Stimulated activated CD4-positive, alpha-beta T cell treated with anti-CD3 and anti-CD28 coated beads, TNF-alpha, amount 100 ng/mL, for 4 hours (primary cell): ENCODE measurements at places on chromosomes 1 and 21.

DNA sequence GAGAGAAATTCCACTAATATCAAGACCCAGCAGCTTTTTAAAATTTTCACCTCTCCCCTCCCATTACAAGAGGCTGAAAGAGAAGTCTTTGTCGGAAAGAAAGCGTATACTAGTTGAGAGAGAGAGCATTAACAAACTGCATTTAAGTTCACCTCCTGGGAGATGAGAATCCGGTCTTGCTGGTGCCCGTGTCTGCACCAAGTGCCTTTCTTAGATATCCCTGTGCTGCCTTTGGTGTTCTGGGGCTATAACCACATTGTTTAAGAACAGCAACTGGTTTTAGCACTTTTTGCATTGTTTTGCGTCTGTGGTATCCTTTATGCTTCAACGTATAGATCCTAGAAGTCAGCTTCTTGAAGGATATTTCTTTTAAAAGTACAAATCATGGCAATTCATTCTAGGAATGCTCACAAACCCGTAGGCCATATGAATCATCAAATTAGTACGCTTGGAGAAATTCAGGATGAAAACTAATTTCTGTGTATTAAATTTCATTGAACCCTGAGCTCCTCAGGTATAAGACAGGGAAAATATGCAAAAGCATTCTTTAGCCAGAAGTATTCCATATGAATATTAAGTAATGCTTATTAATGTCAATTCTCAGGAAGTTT, 3.4 kb upstream of the RPE65 start:
- DNase-seq = no peak

- no peak for DNase-seq
Observed at GRCh38 chr21:45110873-45111624, 36.7 kb downstream of the ADARB1 start.

DNA sequence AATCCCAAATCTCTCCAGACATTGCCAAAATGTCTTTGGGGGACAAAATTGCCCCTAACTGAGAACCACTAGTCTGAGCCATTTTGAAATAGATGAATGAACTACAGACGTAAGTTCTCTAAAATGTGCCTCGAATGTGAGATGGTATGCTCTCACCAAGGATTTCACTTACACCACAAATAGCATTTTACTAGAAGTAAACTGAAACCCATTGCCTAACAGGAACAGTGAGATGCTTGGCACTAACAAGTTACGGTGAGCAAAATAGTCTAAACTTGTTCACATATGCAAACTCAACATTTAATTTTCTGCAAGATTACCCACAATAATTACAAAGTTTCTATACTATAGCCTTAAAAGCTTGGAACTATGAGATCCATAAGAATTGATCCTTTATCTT, 343.6 kb upstream of the ESRRG start:
- DNase-seq = no peak

DNA sequence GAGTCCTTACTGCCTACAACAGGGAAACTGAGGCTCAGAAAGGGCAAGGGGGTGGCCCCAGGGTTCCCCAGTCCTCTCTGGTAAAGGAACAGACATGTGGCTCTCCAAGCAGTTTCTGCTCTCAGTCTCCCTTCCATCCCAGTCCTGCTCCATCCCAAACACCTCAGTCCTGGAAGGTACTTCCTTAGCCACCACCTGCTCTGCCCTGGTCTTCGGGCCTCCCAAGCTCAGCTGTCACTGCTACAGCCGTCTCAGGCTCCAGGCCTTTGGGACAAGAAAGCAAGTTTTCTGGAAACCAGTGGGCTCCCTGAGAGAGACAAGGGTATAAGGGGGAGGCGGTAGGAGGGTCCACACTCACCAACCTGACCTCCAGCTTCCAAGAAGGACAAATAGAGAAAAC, 23.1 kb upstream of the ADGRB2 start:
- DNase-seq = no peak

GRCh38 chr1:90616395-90616794, 100.7 kb downstream of the BARHL2 start:
- no peak for DNase-seq

DNA sequence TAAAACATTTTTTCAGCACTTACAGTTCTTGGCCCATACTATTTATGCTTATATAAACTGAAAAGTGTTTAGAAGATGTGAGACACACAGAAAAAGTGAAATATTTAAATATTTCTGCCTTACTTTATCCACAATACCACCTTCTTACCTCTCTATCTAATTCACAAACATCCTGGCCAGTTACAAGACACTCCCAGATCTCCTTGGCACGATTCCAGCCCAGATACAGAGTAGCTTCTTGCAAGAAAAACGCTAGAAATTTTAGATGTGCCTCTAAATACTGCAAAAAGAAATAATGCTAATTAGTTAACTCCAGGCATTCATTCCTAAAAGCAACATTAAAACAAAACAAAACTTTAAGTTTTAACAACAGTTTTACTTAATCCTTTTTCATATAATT, 68.4 kb downstream of the USP24 start:
- no peak for DNase-seq

GRCh38 chr1:215719552-215719951, 152.4 kb downstream of the KCTD3 start:
- no peak for DNase-seq
